Left hindlimb (tissue), 1 donor: ENCODE measurements at places on chromosomes 1 and 21.

DNA sequence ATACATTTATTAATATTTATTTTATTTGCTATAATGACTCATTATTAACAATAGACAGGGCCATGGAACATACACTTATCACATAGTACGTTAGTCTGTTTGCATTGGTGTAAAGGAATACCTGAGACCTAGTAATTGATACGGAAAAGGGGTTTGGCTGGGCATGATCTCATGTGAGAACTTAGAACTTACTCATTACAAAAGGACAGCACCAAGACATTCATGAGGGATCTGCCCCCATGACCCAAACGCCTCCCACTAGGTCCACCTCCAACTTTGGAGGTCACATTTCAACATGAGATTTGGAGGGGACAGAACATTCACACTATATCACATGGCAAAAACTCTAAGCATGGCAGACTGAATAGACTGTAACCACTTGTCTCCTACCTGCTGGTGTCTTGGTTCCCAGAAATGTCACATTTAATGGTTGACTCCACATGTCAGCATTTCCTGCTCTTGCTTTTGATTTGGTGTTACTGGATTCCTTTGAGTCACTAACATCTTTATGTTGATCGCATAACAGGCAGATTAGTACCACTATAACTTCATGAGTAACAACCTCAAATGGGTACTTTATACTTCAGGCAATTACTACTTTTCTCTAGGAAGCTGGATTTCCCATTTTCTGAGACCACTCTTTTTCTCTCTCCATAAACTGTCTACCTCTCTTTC, 3.5 kb upstream of the C1orf116 start:
- no peak for DNase-seq

DNA sequence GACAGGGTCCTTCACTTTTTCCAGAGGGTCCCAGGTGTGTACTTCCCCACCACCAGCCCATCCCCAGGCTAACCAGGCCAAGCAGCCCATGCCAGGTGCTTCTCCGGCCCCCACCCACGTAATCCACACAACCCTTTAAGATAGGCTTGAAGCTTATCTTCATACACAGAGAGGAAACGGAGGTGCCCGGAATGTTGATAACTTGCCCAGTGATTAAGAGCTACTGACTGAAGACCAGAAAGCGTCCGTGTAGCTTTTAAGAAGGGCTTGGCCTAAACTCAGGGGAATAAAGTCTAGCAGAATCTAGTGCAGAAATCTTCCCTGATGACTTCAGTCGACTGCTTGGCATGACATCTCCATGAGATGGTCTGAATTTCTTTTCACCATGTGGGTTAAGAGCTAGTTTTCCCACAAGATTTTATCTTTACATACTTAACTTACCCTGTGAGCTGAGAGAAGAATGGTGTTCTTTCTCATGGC, 138.7 kb downstream of the GALNT2 start:
- no peak for DNase-seq

DNA sequence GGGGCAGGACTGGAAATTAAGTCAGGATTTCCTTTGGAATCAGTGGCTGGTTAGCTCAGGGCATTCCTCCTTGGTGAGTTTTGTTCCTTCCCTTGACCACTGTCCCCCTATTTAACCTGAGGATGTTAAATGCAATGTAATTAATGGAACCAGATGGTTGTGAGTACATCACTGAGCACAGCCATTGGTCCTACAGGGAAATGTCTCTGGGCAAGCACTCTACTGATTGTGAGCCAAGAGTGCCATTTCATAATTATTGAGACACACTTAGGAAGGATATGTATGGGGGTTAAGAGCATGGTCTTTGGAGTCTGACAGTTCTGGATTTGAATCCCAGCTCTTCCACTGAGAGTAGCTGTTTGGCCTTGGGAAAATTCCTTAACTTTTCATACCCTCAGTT, 74.4 kb downstream of the SPAG17 start:
- DNase-seq: no peak

DNA sequence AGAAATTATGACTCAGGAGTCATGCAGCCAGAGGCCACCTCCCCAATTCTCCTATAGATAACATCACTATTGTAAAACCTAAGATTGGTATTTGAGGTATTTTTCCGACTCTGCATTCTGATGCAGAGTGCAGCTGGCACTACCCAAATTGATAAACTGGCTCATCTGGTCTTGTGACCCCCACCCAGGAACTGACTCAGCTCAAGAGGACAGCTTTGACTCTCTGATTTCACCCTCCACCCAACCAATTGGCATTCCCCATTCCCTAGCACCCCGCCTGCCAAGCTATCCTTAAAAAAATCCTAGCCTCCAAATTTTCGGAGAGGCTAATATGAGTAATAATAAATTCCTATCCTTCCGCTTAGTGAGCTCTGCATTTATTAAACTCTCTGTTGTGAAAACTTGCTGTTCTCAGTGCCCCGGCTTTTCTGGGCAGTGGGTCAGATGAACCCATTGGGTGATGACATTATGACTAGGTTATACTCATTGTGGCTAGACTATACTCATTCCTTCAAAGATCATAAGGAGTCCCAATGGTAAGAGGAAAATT, 39.4 kb upstream of the EPS15 start:
- no peak for DNase-seq

DNA sequence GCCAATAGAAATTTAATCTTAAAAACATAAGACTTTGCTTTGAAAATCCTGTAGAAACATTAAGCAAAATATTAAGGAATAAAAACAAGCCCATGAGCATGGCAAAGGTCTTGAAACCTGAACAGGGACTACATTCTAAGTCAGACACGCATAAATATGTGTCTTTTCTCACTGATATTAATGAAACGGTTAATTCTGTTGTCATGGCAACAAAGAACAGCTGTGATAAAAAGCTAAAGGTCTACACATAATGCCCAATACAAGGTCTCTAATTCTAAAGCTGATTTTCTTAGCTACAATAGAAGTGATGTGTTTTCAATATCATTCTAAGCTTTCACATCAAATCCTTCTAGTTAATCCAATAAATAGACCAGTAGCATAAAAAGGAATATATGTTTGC, 331.7 kb downstream of the PTBP2 start:
- DNase-seq: no peak
